ENCODE measurements at places on chromosomes 6 and 20.

DNA sequence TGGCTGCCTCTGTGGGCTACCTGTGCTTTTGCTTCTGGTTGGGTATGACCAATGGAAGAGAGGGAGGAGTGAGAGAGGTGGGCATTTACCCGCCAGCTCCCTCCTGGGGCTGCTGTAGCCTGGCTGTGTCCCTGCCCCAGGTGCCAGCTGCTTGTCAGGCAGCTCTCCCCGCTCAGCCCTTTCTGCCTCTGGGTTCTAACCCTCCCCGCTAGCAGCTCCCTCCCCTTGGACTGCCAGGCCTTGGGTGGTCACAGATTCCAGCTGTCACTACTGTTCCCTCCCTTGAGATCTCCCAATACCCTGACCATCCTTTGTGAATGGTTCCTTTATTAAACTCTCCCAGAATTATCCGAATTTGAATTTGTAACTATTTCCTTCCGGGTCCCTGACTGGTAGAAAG, 95.5 kb upstream of the RNF24 start:
- DNase-seq: no peak

GRCh38 chr6:111499269-111499793, 16.3 kb upstream of the REV3L start:
- no peak for DNase-seq

DNA sequence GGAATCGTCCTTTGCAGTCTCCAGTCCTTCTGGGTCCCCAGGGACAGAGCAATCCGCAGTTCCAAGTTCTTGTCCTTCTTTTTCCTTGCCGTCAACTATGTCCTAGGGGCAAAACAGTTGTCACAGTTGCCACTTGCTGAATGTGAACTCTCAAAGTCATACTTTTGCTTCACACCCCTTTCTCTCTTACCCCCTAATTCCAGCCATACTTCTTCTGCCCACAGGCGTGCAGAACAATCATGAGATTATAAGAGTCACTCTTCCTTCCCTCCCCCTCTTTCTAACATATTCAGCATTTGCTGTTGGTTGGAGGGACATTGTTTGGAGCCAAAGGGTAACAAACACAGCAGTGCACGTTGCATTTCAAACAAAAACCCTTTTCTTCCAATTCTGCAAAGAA, 74.4 kb downstream of the BCAS1 start:
- DNase-seq: no peak

DNA sequence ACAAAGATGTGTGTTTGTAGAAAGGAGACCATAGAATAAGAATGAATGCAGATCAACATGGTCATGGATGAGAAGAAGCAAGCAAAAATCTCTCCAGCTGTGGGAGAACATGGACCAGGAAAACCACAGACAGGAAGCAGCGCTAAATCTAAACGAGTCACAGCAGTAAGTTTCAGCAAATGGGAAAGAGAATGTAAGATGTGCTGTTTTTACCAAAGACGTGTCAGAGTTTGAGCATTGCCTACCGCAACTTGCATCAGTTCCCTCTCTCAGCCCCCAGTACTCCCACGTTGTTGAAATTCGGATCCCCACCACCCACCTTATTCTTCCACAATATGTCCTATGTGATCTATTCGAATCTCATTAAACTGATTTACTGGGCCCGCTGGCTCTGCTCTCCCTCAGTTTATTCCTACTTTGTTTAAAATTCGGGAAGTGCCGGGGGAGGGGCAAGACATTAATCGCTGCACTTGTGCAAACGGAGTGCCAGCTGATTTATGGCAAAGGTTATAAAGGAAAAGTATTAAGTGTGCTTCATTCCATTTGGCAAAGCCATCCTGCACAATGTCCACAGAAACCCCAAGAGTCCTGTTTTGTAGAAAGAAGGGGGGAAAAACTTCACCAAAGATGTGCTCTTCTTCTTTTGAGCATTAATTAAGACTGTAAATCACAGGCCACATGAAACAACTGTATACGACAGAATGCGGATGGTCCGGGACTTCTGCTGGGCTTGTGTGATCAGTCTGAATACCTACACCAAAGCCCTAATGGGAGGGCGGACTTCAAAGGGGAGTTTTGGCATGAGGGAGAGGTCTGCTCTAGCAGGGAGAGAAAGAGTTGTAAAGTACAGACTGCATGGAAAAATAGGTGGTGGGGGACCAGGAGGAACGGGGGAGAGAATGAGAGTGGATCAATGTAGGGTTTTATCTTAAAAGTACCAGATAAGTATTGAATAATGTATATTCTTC, 59.1 kb upstream of the PRDM1 start:
- DNase-seq: no peak

GRCh38 chr20:35776513-35777101, 4.8 kb downstream of the PHF20 start:
- no peak for DNase-seq

- no peak for DNase-seq
Observed at GRCh38 chr6:6942831-6943230, 164.9 kb upstream of the RREB1 start.

DNA sequence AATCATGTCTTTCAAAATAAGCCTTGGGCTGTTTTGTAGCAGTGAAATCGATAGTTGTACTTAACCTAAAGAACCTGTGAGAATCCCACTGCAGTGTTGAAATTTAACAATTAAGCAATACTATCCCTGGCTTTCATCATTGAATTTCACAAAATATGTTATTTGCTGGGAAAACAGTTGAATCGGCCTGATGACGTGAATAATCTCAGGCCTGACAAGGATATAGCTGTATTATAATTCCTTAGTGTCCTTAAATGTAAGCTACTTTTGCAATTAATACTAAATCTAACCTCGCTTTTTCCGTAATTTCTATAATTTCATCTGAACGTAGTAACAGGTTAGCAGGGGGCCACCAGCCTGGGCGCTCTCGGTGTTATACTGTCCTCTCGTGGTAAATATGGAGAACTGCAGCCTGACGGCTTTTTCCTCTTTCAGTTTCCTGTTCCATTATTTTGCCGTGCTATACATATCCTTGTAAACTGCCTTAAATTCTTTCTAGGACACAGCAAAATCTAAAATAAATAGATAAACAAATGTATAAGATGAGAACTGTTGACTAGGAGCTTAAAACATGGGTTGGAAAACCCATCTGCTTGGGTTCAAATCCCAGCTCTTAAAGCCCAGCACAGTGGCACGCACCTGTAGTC, 24.0 kb downstream of the MTFR2 start:
- no peak for DNase-seq

DNA sequence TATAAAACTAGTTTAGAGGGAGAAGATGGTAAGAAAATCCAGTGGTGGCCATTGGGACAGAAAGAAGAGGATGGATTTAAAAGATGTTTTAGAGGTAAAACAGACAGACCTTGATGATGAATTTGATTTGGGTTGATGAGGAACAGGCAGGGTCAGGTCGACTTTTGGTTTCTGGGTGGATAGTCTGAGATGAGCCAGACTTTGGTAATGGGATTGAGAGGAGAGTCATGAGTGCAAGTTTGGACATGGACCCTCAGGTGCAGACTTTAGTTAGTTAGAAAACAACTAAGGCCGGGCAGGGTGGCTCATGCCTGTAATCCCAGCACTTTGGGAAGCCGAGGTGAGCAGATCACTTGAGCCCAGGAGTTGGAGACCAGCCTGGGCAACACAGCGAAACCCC, 257.9 kb downstream of the MAFB start:
- DNase-seq: no peak

DNA sequence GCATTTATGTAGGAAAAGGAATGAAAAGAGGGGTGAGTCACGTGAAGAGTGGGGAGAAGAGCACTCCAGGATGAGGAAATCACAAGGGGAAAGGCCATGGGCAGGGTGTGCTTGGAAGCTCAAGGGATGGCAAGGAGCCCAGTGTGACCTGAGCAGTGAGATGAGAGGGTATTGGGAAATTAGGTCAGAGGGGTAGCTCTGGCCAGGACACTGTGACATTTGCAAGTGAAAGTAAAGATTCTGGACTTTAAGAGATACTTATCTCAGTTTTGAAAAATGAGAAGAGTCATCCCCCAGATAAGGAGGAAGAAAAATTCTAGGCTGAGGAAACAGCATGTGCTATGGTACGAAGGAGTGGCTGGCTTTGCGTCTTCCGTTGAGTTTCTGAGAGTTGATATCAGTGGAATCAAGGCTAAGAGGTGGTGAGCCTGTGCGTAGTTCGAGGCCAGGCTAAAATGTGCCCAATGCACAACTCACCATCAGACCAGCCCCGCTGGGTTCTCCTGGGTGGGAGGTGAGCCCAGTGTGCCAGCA, 79.9 kb downstream of the GCLC start:
- no peak for DNase-seq

- DNase-seq: no peak
Observed at GRCh38 chr20:44208770-44209169, 1.8 kb downstream of the OSER1 start.

DNA sequence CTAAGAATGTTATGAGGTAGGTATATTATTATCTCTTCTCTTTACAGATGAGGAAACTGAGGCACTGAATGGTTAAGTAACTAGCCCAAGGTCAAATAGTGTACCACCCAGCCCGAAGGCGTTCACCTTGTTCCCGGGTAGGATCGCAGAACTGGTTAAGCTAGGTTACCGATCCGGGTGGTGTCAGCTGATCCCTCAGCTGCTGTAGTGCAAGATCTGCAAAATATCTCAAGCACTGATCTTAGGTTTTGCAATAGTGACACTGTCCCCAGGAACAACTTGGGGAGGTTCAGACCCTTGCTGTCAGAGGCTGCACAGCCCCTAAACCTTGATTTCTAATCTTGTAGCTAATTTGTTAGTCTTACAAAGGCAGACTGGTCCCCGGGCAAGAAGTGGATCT, 28.1 kb downstream of the SLC52A3 start:
- DNase-seq: no peak
